Midbrain (tissue), 1 donor: ENCODE measurements at places on chromosomes 16 and 17.

- DNase-seq, result peak; percentile 11
These were observed 47.7 kb downstream of the VAC14 start for GRCh38 chr16:70753228-70753627.

- no peak for DNase-seq
These were observed at the start of gene HOXB2 for GRCh38 chr17:48545022-48545375. Gene HOXB2 (minus strand): TSS chr17:48545109. CDS start chr17:48544911, 198 bp downstream.

GRCh38 chr17:34436607-34437006 is 73.6 kb upstream of the CCL1 start:
- DNase-seq, result no peak

- no peak for DNase-seq
These were observed 20.6 kb downstream of the MAP2K4 start for GRCh38 chr17:12041312-12041711.

DNA sequence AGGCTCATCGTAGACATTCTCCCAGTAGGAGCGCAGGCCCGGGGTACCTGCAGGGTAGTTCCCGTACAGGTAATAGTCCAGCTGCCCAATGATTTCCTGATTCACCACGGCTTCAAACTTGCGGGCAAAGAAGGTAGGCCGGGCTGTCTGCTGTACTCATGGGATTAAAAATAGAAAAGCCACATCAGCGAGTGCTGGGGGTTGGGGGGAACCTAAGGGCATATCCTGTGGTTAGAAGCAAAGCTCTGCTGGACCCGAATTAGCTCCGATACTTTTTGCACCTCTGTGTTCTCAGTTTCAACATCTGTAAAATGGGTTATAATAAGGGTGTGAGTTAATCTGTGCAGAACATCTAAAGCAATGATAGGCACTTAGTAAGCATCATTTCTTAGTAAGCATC is 336.2 kb downstream of the XYLT1 start:
- DNase-seq, result no peak

- DNase-seq, result no peak
These were observed 39.8 kb upstream of the MMP2 start for GRCh38 chr16:55439101-55439690.

DNA sequence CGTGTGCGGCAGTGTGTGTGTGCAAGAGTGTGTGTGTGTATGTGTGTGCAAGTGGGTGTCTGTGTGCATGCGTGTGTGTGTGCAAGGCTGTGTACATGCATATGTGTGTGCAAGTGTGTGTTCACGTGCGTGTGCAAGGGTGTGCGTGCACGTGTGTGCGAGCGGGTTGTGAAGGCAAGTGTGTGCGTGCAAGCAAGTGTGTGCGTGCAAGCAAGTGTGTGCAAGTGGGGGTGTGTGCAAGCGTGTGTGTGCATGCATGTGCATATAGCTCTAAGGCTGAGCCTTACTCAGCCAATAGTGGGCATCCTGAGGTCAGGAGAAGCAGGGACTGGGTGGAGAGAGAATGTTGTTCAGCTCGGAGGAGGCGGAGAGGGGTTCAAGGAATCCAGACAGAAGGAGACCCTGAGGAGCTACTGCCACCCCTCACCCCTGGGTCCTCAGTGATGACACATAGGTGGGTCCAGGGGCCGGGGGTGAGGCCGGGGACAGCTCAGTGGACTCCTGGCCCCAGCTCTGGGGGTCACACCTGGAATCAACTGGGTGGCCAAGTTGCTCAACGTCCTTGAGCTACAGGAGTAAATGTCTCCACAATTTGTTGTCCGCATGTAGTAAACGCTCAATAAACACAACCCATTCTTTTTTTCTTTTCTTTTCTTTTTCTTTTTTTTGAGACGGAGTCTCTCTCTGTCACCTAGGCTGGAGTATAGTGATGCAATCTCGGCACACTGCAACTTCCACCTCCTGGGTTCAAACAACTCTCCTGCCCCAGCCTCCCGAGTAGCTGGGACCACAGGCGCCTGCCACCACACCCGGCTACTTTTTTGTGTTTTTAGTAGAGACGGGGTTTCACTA is 1.8 kb downstream of the PRR29 start:
- no peak for DNase-seq
